NCI-H1417 (cell line): ENCODE measurements at places on chromosomes 2 and 18.

DNA sequence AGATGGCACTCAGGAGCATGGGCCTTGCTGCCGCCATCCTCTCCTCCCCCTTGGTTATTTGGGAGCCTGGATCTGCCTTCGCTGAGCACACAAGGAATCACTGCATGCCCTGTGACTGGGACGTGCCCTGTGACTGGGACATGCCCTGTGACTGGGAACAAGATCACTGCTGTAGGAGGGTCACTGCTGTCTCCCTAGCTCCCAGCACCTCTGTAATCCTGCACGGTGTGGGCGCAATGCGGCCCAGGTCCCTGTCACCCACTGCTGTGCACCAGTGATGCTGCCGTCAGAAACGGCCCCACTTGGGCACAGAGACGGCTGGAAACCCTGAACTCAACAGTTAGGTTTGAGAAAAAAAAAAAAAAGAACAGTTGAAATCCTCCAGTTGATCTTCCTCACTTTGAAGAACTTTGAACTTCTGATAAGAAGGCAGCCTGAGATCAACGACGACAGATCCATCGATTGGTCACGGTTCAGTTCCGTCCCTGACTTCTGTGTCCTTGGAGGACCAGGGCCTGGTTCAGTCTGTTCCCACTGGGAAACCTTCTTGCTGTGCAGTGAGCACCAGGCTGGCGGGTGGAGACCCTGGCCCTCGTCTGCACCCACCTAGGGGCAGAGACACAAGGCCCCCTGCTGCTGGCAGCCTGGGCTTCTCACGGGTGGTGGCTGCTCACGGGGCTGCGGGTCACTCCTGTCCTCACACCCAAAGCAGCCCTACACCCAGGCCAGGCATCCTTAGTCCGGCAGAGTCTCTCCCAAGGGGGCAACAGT is 125.9 kb downstream of the PXDN start:
- no peak for DNase-seq

GRCh38 chr2:122670897-122671296 is 915.4 kb downstream of the TSN start:
- DNase-seq: peak; percentile 82

GRCh38 chr18:22210311-22210754 is 40.9 kb downstream of the GATA6 start:
- DNase-seq: no peak

- no peak for DNase-seq
These were observed 279.0 kb upstream of the NRP2 start for GRCh38 chr2:205403244-205403825.

DNA sequence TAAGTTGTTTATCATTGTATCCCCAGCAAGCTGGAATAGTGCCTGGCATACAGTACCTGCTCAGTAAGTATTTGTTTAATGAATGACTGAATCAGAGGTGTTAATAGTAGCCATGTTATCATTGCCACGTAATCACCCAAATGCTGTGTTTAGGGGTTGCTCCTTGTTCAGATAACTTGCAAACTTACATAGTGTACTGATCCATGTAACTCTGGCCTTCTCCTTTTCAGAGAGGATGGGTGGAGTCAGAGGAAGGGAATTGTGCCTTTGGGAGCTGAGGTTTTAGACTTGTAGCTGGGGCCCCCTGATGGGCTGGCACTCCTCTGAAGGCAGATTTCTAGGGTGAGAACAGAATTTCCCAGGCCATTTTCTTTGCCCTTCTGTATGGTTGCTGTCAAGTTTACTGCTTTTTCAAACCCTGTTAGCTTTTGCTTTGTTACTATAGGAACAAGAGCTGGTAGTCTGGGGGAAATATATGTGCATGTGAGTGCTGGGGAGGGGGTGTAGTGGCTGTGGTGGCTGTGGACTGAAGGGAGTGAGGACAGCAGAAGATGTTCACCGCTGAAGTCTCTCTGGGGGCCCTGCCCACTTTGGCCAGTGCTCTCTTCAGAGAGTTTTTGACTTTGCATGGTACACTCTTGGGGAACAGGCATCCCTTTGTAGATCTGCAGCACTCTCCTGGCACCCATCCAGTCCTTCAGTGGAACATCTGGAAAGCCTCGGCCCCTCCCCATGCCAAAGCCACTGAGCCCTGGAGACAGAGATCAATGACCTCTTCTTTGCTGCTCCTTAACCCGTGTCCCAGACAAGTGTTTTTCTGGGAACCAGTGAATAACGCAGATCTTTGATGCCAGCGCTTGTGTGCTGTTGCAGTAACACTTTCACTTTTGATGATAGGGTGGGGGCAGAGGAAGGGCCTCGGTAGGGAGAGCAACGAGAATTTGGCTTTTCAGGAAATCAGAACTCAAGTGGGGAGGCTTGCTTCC is 209.0 kb downstream of the PRKCE start:
- peak; percentile 61 for DNase-seq

- no peak for DNase-seq
These were observed 7.0 kb upstream of the DRC1 start for GRCh38 chr2:26394694-26395093.

DNA sequence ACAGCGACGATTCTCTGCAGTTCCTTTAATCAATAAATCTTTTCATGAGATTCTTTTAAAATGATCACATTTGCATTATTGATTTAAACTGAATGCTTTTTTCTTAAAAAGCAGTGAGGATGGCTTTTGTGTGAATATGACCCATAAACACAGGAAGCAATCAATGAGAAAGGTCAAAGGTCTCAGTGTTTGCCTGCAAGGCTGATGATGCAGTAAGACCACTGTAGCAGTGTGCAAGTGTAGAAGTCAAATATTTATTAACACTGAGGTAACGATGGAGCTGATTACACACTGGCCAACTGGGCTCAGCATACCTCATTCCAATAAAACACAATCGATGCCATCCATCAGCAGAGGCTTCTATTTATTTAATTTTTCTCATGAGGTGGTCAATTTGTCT is 633.5 kb downstream of the DCDC2C start:
- DNase-seq: no peak

DNA sequence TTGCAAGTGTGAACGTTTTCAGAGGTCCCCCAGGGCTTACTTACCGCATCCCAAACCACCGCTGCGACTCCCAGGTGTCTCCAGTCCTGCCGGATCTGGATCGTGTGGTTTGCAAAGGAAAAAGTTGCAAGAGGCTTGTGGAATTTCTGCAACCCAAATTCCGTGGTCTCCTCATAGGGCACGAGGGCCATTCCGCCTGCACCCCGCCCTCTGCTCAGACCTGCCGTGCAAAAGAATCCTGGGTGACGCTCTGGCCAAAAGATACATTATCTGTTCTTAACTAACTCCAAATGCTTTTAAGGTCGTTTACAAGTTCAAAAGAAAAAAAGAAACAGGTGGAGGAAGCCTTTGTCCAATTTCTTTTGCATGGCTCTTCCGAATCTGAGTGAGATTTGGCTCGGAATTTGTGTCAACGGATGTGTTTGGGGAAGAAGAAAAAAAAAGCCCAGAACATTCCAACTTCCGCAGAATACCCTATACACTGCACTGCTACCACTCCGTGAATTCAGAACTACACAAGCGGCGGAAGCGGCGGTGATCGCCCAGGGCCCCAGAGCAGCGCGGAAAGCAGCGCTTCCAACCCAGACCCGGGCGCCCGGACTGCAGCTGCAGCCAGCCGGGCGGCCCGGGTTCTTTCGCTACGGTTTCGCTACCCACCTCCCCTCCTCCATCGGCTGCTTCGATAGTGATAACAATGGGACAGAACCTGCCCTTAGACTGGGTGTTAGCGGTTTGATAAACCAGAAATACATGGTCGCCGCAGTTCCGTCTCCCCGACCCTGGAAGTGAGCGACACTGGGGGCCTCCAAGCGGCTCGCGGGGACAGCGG is 795 bp downstream of the METTL21A start:
- DNase-seq: peak; percentile 87

GRCh38 chr2:102790091-102790455 is 28.2 kb downstream of the TMEM182 start:
- no peak for DNase-seq

- DNase-seq: no peak
These were observed 1016.4 kb upstream of the CRIM1 start for GRCh38 chr2:35339211-35339610.

DNA sequence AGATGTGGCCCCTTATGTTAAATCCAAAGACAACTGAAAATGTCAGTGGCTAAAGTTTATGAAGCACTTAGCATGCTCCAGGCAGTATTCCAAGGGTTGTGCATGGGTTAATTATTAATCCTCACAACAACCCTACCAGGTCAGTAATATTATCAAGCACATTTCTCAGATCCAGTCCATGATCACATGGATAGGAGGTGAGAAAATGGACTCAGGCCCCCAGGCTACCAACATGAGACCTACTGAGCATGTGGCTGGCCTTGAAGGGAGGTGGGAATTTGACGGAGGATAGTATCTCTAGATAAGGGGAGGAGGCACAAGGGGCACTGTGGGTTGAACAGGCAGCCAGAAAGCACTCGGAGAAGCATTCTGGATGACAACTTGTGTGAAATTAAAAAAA is 412.0 kb downstream of the MEIS1 start:
- DNase-seq: no peak

DNA sequence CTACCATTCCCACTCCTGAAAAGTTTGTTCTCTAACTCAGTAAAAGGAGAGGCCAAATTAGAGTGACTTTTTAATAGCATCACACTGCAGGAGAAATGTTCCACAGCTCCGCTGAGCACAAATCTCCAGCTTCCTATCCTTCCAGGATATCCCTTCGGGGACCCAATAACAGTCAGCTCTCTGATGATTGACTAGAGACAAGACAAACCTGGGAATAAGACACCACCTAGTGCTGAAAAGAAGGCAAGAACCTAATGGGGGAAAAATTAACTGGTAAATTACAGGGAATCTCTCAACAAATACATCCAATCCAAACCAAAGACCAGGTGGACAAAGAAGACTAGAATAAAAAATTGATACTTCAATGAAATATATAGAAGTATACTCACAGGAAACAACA is 977.1 kb upstream of the SOX11 start:
- peak; percentile 19 for DNase-seq

DNA sequence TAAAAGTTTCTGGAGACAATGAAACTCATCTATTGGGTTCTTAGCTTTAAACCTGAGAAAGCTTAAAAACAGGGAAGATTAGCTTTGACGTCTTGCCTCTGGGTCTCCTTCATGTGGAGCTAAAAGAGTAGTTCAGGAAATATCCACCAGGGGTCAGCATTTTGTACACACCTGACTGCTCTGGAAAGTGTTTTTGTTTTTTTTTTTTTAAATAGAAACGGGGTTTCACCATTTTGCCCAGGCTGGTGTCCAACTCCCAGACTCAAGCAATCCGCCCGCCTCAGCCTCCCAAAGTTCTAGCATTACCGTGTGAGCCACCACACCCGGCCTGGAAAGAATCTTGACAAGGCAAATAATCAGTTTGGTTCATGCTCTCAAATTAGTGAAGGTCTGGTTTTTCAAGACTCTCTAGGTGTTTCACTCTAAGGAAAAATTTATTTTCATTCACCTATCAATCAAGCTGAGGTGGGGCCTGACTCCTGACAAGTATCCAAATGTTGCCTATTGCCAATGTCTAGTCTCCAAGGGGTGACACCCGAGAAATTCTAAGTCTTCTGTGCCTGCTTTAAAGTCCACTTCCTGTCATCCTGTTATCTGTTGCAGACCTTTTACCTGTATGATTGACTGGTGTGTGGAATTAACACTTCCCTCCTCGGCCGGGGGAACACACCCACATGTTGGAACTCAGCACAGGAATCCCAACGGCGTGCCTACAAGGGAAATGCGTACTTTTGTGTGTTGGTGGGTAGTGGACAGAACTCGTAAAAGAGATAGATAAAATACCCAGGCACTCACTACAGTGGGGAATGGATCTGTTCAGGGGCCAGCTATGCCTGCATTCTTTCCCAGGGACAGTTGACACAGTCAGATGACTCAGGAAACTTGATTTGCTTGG is 11.3 kb downstream of the IL1RN start:
- DNase-seq: peak; percentile 85

DNA sequence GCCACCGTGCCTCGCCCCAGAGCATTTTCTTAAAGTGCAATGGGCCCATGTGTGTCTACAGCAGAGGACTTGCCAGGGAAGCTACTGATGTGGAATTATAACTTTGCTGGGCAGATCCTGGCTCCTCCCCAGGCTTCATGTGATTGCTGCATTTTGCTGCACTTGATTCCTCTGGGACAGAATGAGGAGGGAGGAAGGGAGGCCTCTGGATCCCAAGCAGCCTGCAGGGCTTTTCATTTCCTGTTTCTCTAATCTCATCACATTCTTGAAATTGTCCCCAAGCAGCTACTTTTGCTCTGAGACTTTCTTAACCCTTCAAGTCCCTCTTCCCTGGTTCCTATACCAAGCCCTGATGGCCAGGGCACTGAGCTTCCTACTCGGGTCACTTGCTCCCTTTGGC is 134.4 kb upstream of the SEC11C start:
- no peak for DNase-seq

GRCh38 chr2:75503048-75503607 is 57.6 kb downstream of the EVA1A start:
- DNase-seq: no peak

DNA sequence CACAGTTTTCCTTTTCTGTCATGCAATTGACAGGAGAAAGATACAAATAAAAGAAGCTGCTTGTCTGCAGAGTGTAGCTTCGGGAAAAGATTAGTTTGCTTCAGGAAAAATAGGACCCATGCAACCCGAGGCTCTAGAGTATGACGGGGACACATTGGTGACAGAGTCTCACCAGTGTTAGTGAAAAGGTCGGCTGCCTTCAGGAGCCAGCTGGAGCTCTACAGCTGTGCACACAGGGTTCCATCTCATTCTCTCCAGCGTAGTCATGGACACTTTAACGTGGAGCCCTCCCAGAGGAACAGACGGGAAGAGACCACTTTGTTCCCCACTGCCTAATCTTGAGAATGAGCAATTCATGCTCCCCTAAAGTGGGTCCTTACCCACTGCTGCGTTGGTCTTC is 42.9 kb downstream of the FECH start:
- peak; percentile 2 for DNase-seq

DNA sequence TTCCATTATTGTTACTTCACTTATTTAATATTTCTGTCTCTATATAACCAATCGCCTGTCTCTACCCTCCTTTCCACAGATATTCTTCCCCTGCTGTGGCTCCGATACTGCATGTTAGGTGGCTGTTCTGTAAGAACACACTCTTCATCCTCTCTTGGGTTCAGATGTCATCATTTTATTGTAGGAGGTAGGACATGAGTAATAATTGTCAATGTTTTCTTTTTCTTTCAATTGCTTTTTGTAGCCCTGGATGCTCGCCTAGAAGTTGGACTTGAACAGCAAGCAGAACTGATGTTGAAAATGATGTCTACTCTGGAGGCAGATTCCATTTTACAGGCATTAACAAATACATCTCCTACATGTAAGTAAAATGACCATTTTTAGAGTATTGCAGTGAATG is 128.6 kb downstream of the BIRC6 start:
- no peak for DNase-seq

- DNase-seq: no peak
These were observed 31.4 kb upstream of the B3GNT7 start for GRCh38 chr2:231364061-231364460.

DNA sequence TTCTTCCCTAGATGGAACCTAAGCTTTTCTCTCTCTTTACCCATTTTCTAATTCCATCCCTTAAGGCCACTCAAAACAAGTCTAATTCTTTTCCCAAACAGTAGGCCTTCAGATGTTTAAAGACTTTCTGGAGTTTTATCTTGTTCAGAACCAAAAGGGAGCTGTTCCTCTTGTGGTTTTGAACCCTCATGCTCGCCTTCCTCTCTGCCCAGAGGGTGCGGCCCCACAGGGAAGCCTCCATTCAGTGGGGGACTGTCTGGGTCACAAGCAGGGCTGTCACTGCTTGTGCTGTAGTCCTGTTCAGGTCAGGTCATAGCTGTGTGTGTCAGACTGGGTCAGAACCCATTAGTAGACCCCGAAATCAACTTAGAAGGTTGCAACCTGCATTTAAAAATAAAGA is 56.5 kb downstream of the TET3 start:
- DNase-seq: no peak

GRCh38 chr2:17573804-17574175 is 33.3 kb downstream of the VSNL1 start:
- DNase-seq: no peak
